ENCODE measurements at places on chromosomes 16 and 17.

DNA sequence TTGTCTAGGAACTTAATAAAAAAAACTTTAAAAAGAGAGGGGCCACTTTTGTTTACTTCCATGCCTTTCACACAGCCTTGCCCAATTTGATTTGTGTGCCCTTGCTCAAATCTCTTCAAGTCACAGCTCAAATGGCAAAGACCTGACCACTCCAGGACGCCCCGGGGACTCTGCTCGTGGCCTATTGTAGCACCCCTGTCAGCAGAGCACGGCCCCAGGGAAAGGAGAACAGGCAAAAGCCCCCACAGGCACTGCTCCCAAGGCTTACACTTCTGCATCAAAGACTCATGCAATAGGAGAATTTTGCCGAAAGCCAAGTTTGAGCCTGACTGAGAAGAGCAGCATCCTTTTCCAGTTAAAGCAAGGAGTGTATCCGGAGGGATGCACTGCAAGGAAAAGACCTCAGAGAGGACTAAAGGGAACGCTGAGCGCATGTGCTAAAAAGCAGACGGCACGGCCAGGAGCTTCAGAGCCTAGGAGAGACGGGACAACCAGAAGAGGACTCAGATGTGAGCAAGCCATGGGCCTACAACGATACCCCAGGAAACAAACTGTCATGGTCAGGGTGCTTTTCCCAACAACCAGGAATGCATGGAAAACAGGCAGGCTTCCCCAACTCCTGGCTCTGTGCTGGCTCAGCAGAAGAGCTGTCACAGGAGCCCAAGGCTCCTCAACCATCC lies 8.2 kb downstream of the CREBBP start:
- DNase-seq = no peak

GRCh38 chr16:78838276-78838675 lies 738.8 kb downstream of the WWOX start:
- DNase-seq = no peak

- DNase-seq = no peak
Measured at GRCh38 chr16:21214086-21214485, 2.7 kb upstream of the ZP2 start.

DNA sequence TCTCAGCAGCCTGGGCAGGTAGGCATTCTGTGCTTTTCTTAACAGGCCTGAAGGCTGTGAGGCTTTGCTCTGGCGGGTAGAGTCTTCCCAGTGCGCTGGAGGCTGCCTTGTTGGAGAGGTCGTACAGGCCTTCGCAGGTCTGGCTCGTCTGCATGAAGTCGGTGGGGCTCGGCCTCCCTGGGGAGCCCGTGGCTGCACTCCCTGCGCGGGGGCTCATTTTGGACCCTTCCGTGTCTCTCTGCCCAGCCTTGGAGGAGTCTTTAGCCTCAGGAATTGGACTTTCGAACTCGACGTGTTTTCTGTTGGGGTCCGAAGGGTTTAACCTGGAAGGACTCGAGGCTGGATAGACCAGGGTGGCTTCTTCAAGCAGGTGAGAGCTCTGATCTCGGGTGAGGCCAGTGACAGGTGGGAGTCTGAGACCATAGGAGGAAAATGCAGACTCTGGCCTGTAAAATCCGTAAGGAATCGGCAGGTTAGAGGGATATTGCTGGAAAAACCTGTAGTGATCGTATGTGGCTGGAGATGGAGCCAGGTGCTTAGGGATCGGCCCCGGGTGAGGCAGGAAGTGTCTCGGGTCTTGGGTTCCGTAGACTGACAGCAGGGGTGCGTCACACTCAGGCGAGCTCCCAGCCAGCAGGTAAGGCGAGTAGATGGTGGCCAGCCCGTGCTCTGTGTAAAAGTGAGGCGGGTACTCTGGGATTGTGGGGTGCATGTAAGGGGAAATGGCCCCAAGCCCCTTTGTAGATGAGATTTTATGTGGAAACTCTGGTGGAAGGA lies 8.6 kb downstream of the ZNF750 start:
- no peak for DNase-seq

DNA sequence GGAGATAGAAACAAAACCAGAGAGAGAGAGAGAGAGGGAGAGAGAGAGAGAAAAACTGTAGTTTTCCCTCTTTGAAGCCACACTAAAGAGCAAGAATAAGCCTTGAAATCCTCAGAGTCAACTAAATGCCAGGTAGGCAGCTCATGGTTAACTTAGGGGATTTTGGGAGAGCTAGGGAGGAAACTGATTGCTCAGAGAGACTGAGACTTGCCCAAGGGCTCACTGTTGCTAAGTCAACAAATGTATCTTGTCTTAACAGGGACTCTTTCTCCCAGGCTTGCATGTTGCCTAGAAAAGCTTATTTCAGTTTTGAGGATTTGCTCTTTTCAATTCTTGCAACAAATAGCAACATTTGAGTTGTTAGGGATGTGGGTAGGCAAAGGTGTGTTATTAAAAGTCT lies 4.5 kb upstream of the SLC5A11 start:
- no peak for DNase-seq

GRCh38 chr16:85151603-85152413 lies 39.5 kb upstream of the CIBAR2 start:
- DNase-seq = no peak

DNA sequence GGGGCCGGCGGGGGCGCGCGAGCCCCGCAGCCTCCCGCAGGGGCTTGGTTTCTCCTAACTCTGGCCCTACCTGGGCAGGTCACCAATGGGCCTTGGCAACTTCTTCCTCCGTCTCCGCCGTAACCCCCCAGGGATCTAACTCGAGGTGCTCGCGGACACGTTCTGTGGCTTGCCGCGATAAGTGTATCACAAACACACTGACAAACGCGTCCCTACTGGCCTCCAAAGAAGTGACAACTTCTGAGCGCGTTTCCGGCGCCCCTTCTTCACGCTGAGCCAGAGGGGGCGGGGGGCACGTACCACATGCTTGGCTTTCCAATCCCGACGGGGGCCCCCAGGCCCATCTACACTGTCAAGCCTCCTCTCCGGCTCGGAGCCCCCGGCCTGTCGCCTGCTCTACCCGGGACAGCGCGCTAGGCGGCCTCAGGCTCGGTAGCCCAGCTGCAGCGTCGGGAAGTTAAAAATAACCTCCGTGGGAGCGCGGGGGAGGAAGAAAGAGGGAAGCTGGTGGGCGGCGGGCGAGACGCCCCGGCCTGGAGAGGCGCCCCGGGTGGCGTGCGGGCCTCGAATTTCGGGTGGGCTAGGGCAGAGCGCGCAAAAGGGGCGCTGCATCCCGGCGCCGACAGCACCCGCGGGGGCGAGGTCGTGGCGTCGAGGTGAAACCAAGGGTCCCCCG lies 725 bp upstream of the SPHK1 start:
- DNase-seq = no peak

GRCh38 chr16:89993971-89994370 lies 25.3 kb downstream of the DBNDD1 start:
- DNase-seq = no peak

DNA sequence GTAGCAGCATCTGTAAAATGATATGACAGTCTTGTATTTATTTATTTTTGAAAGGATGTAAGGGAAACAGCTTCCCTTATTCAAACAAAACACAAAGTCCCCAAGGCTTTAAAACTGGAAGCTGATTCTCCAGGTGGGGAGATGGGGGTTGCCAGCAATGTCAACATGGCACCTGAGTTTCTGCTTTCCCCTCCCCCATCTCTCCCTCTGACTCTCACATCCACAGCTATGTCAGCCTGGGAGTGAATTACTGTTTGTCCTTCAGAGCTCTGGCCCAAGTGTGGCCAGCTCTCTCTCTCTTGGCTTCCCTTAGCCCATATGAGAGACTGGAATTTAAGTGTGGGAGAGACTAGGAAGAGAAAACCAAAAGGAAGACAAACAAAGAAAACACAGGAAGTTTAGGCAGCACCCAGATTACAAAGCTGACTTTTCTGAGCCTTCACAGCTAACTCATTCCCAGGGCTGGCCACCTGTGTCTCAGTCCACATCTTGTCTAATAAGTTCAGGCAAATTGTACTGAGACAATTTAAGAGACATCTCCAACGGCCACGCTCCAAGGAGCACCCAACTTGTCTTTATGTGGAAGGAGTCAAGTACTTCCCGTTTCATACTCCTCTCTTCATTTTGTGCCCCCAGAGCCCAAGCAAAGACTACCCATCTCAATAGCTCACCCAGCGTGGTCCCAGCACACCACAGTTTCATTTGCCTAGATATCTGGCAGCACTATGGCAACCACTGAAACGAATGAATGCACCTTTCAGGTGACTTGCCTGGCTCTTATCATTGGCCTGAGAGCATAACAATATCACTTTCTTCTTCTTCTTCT lies 69.2 kb downstream of the SOX9 start:
- DNase-seq = no peak

GRCh38 chr16:1712791-1713261 lies 6.8 kb downstream of the MAPK8IP3 start:
- DNase-seq = no peak

GRCh38 chr17:13996276-13996675 lies 73.0 kb upstream of the COX10 start:
- no peak for DNase-seq

- no peak for DNase-seq
Measured at GRCh38 chr16:7025616-7026190, 306.9 kb upstream of the RBFOX1 start.

DNA sequence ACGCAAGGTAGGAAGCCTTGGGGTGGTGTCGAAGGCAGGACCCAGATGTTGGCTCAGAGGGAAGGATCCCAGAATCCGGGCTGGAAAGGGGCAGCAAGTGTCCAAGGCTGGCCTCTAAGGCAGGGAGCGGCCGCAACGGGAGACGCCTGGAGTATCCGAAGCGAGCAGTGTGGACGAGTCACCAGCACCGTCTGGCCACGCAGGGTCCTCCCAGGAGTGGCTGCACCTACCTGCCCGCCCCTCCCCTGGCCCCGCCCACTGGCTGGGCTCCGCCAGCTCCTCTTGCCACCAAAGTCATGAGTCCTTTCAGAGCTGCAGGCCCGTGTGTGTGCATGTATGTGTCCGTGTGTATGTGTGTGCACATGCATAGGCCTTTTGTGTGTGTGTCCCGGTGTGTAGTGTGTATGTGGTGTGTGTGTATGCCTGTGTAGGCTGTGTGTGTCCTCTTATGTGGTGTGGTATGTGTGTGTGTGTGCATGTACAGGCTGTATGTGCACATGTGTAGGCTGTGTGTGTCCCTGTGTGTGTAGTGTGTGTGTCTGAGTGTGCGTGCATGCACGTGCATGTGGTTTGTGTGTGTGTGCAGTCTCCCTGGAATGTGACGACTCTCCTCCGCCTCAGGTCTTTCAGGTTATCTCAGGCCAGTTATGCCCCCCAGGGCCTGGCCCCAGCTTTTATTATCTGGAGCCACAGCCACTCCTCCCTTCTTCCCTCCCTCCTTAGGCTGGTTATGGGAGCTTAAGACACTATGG lies at the start of gene PRSS8:
TSS of gene PRSS8 (minus strand) at position 193 of the 752 bp plus-strand sequence. CDS start 229 bp downstream, outside the sequence.
- DNase-seq = no peak

GRCh38 chr16:4682616-4683254 lies 10.6 kb upstream of the NUDT16L1 start:
- DNase-seq = no peak

- no peak for DNase-seq
Measured at GRCh38 chr16:30842971-30843370, 50.9 kb downstream of the BCL7C start.

- no peak for DNase-seq
Measured at GRCh38 chr16:66269617-66270332, 96.7 kb upstream of the CDH5 start.

DNA sequence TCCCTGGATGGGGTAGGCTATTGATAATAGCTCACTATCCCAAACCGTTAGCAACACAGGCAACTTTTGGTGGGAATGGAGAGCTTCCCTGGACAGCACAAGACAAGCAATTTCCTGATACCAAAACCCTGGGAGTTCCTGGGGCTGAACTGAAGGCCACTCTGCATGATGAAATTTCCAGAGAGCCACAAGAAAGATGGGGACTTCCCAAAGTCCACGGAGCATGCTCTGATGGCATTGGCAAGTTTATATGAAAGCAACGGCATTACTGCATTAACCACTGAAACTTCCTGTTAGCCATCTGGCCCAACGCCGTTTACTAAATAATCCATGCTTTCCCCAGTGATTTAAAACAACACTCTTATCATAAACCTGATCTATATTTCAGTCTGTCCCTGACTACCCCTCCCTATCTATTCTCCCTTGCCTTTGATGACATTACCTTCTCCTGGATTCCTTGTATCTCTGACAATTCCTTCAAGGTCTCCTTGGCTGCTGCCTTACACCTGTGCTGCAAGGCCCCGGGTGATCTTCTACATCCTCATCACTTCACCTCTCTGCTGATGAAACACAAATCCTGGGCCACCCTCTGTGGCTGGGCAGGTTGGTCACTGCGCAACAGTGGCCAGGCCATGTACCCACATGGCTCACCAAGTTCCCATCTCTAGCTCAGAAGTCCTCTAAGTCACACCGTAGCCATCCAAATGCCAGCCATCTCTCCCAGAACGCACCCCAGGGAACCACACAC lies 108.5 kb upstream of the RCVRN start:
- DNase-seq = no peak

GRCh38 chr16:67407788-67408452 lies 8.4 kb downstream of the ZDHHC1 start:
- DNase-seq = no peak

DNA sequence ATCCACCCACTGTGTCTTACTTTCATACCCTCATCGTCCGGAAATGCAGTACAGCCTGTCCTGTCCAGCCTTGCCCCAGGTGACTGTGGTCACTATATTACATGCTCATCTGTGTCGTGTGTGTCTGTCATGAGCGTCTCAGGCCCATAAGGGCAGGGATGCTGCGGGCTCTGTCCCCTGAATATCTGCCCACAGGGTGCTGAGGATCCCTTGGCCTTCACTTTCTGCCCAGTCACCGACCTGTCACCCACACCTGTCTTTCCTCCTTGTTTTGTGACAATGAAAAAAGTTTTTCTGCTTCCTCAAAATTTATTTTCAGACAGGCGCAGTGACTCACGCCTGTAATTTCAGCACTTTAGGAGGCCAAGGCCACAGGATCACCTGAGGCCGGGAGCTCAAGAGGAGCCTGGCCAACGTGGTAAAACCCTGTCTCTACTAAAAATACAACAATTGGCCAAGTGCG lies 1.4 kb upstream of the CTRB1 start:
- DNase-seq = no peak

DNA sequence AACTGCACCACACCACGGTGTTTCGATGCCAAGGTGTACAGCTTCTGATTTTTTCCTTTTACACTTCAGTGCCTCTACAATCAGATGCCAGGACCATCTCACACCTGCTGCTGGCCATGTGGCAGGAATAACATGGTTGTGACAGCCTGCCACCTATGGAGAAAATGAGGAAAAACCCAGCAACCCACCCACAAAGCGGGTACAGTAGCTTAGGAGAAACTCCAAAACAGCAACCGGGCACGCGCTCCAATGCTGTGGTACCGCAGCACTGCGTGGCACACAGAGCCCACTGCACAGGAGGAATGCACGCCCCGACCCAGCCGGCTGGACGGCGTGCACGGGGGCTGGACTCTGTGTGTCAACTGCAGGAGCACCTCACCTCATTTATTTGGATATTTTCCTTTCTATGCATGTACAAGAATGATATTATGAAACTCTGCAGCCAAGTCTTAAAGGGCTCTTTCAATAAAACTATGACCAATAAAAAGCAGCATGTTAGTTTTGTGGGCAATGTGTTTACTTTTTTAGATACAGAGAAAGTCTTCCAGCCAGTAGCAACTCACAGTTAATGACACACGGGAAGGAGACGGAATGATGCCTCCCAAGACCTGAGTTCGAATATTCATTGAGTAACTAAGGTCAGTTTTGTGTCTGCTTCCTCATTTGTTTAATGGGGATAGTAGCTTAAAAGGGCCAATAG lies 45.9 kb downstream of the MAP1LC3B start:
- no peak for DNase-seq

GRCh38 chr17:909642-910323 lies 69.8 kb downstream of the NXN start:
- DNase-seq = no peak
